ENCODE measurements at places on chromosomes 13 and 19.

- DNase-seq, result no peak
These were observed 49.9 kb downstream of the RAB20 start for GRCh38 chr13:110511509-110512181.

GRCh38 chr13:22925881-22926747 is 254.7 kb upstream of the SGCG start:
- DNase-seq, result no peak

GRCh38 chr13:103638706-103639105 is 572.5 kb upstream of the SLC10A2 start:
- DNase-seq, result no peak

- no peak for DNase-seq
These were observed 39.7 kb upstream of the SLC7A9 start for GRCh38 chr19:32909257-32909656.

DNA sequence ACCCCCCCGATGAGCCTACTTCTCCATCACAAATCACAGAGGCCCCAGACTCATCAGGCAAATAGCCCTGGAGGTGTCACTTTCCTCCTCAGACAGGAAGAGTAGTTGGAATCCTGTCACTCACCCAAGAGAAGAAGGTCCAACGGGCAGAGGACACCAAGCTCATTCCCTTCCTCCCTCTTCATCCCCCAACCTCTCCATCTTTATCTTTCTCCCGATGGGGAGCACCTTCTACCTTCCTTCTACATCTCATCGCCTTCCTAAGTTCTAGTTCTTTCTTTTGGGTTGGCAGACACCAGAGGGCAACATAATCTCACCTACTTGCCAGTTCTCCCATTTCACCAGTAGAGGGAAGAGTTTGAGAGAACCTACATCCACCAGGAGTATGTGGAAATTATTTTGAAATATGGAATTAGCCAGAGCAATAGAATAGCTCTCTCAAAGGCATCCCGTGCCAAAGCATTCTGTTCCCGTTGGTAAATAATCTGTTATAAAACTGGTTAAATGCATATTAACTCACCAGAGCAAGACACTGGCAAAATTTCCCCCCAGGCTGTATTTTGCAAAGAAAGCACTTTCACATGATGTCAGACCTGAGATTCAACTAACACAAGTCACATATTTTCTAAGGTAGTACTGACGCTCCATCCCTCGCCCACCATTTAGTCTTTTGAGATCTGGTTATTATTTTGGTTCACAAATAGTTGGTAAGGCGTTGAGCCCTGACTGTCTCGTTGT is 55.0 kb downstream of the ZIC5 start:
- no peak for DNase-seq

DNA sequence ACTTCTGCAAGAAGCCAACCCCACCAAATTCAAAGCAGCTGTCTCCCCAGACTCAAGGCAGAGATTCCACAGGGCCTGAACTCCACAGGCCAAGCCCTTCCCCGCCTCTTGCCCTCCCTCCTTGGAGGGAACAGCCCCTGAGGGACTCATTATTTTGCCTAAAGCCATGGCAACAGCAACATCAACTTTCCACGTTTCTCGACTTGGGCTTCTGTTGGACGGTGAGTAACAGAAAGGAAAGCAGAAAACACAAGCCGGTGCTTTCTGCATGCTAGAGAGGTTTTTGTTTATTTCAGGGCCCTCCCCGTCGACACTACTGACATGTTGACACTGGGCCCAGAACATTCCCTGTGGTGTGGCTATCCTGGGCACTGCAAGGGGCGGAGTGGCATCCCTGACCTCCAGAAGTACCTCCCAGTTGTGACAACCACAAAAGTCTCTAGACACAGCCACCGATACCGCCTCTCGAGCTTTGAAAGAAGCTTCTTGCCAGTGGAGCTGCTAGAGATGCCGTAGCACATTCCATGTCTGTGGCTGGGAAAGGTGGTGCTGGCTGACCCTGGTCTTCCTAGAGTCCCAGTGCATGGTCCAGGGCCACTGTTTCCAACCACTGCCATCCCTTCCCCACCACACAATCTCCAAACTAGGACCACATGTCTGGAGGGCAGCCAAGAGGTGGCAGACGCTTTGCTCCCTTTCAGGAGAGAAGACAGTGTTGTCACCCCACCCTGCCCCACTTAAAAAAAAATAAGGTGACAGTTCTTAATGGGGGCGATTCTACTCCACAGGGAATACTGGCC is 12.8 kb downstream of the CAPS start:
- DNase-seq, result peak; percentile 79

Measured in cardiac septum (tissue), 1 donor.